Stimulated activated CD8-positive, alpha-beta memory T cell treated with anti-CD3 and anti-CD28 coated beads, Interleukin-4, amount 100 ng/mL, for 24 hours (primary cell): ENCODE measurements at places on chromosomes 2 and 18.
A peak's percentile ranks its signal among the peaks of the same experiment; 100 is the strongest.

- DNase-seq = no peak
Measured at GRCh38 chr2:64626146-64626809, 27.4 kb downstream of the SERTAD2 start.

DNA sequence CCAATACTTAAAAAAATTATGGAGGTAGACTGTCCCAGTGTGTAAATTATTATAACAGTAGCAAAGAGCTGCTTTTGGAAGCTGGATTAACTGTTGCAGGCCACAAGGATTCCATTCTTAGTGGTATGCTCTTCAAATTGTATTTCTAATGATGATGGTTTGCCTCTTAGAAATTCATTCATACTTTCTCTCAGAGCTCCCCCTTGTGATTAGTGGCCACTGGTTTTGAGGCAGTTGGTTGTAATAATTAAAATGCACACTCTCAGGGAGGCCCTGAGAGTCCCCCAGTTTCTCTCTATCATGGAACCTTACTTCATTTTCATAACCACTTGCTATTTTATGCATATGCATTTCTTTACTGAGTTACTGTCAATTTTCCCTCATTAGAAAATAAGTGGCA is 122.5 kb downstream of the PLA2R1 start:
- no peak for DNase-seq

DNA sequence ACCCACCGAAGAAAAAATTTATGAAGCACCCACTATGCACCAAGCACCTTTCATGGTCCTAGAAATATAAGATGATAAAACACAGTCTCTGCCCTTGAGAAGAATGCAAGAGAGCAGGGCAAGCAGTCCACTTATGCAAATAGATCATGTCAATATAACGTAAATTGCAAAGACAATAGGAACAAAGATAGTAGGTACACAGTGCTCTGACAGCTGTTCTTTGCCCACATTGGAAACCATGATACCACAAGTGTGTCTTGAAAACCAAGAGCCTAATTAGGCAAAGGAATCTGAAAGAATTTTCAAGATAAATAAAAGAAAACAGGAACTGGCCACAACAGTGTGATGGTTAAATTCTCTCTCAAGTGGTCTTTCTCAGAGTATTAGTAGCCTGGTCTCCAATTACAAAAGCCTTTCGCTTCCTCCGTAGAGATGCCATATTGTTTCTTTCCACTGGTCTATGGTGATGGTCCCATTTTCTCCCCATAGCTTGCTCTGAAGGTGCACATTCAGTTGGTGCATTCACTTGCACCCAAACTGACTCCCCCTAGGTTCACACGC is 108.5 kb downstream of the VWC2L start:
- DNase-seq = no peak

DNA sequence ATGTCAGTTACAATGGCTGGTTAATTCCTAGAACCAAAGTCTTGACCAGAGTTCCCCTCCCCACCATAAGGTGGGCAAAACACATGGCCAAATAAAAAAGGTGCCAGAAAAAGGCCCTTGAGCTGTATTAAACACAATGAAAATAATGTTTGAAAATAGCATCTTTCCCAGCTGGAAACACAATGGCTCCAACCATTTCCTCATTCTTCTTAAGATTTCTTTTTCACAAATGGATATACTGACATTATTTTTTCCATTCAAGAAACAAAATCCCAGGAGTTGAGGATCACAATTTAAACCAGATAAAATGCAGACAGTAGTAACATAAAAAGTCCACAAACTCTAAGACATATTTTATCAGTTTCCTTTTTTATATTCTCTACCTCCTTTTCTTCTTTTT is 143.8 kb downstream of the EXOC6B start:
- DNase-seq = no peak

DNA sequence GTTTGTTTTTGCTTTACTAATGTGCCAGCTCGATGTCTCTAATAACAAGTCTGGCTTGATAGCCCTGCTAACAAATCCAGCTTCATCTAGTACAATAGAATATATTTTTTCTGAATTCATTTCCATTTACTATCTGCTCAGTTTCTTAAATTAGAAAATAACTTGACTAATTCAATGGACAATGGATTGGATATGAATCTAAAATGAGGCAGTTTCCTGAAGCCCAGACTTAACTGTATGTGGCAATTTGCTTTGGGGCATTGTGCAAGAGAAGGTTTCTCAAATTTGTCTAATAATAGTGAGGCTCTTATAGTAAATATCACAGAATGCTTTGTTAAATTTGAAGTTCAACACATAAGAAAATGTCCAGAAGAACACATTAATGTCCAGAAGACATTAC is 25.8 kb downstream of the CALCRL start:
- no peak for DNase-seq

GRCh38 chr2:31137211-31138036 is 816 bp downstream of the GALNT14 start:
- DNase-seq = no peak

DNA sequence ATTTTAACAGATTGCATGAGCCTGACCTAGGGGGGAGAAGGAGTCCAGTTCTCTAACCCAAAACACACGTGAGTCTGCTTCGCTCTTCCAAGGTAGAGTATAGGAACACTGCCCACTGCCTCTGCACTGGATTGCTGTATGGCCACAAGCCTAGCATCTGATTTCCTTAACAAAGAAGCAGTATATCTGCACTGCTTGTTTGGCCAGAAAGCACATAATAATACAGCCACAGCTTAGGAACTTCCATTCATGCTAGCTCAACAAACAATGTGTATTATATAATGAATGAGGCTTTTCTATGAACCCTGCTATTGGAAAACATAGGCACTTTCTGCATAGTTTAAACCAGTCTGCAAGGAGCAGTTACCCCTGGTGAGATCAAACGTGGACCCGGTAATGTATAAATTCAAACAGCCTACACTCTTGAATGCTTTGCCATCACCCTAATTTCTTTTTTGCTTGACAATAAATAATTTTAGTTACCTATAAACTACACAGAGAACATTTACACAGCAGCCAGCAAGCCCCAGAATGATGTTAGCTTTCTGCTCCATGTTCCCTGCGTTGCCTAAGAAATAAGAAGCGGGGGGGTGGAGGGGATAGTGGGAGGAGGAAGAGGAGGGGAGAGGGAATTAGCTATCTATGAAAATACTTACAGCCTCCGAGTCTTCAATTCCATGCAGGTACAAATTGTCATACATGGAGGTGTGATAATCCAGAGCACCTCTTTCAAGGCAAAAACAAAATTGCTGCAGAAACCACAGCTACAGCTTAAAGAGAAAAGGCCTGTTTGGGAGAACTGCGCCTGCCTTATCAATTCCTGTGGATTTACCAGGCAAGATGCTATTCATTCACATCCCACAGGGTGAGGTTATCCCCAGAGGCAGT is 125.6 kb downstream of the CACNB4 start:
- DNase-seq = no peak

DNA sequence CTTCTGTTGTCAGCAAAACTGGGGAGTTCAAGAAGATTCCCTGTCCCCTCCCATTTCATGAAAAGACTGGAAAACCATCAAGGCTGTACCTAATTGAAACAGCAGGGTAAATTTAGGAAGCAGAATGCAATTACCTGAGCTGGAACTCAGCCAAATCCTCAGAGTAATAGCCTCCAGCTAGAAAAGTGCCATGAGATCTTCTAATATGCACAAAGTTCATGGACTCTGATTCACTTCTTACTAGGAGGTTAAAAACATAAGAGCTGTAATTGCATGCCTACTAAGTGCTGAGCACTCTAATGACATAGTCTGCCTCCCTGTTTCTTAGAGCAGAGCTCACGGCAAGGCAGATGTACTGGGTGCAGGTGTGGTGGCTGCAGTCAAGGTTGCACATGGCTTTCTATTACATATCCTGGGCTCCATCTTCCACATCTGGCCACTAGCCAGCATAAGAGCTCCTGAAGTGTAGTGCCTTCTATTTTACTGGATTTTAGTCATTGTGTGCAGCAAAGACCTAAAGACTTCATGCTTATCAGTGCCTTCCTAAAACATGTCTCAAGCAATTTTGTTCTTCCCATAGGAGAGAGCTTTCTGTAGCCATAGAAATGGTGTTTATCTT is 341.7 kb downstream of the PTPRM start:
- no peak for DNase-seq

DNA sequence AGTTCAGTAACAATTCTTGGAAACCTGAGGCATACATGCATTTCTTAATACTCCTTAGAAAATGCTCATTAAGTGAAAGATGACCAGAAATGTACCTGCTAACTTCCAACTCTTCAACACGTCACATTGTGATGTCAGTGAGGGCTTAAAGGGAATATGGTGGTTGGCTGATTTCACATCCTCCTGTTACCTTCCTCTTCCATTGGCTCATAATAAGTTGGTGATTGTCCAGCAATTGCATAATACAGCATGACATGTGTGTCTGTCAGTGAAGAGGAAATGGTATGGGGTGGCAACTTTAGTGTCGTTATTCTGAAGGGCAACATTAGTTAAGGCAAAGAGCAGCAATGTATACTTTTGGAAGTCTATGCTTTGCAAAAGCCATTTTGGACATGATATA is 26.0 kb downstream of the PLEK start:
- DNase-seq = no peak

GRCh38 chr2:38971377-38971776 is 81.7 kb downstream of the ARHGEF33 start:
- DNase-seq = no peak

DNA sequence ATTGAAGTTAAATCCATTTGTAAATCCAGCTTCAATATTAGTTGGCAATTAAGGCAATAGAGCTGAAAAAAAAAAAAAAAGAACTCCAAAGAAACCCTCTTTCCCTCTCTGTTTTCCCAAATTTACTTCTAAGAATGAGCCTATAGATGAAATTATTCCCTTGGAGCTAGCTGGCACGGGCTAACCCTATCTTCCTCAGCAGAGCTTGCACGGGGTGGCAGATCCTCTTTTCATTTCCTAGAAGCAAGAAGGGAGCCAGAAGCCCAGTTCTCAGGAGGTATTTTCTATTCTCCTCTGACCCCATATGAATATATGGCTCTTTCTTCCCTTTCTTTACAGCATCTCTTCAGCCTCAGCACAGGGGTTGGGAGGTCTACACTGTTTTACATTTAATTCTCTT is 426.0 kb downstream of the TGIF1 start:
- no peak for DNase-seq

DNA sequence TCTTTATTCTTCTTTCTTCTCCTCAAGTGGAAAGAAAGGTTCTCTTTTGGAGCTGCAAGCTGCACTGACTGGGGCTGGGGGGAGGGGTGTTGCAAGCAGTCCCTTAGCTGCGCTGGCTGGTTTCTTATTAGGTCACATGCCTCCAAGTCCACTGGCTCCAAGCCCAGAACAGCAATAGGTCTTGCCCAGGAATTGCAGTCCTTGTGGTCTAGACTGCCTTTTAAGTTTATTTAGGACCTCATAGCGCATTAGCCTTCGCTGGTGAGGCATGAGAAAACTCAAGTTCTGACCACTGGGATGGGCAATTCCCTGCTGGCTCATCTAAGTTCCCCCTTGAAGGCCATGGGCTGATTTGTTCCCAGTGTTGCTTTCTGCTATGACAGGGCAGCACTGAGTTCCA is 138.6 kb upstream of the SCN7A start:
- no peak for DNase-seq

DNA sequence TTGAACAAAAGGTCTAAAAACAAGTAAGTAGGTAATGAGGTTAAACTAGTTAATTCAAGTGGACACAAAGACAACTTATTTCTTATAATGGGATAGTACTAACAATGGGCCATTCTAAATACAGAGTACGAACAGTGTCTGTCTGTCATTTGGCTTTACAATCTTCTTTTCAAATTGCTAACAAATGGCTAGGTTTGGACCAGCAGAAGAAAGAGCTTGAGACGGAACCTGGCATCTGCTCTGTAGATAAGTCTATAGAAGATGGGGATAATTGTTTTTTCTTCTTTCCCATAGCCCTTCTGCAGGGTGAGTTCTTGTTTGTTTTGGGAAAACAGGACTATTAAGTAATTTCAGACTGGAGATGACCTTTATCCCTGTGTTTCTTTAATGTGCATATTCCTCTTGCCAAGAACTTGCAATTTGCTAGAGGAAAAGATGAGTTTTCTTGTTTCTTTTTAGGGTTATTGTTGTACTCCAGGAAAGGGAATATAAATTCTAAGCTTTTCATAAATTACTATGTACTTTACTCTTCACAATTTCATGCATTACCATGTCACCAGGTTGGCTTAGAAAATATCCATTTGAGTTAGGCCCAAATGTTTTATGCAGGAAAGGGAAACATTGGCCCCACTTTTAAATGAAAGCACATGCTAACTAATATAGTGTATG is 500.5 kb upstream of the SYT4 start:
- DNase-seq = no peak

GRCh38 chr18:50079571-50080295 is 115.2 kb downstream of the MYO5B start:
- no peak for DNase-seq

DNA sequence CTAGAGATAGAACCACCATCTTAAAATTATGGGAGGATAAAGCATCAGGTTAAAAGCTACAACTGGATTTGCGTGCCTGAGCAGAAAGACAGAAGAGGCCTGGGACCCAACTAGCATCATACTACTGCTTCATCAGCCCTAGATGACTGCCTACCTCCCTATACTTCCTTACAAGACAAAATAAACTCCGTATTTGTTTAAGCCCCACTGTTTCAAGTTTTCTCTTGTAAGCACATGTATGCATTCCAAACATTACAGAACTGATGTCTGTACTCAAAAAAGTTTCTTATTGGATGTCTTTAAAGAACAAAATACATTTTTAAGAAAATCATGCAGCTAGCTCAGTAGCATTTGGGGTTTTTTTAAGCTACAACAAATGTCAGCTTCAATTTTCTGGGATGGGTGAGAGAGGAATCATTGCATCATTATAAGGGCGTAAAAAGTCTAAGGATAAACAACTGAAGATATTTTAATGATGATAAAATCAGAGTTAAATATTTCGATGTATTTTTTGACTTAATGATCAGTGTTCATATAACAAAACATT is 213.1 kb downstream of the EXOC6B start:
- DNase-seq = no peak

- no peak for DNase-seq
Measured at GRCh38 chr2:43708178-43708577, 31.9 kb upstream of the C1GALT1C1L start.

DNA sequence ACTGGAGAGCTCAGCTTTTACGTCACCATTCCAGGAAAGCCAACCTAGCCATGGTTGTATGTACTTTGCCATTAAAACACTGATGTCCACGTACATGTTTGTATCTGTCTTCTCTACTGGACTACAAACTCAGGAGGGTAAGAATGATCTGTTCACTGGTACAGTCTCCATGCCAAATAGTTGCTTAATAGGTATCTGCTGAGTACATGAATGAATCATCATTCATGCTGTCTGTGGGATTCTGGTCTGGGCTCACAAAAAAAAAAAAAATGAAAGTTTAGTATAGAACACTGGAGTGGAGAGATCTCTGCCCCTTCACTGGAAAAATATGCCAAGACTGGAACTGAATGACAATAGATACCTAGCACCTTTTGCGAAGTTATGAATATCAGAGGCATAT is 102.6 kb upstream of the ITGA4 start:
- no peak for DNase-seq

GRCh38 chr2:39737661-39738060 is 41.4 kb downstream of the THUMPD2 start:
- no peak for DNase-seq

GRCh38 chr2:85695121-85695520 is 963 bp downstream of the GNLY start:
- DNase-seq = no peak

GRCh38 chr18:80154293-80154692 is 45.2 kb downstream of the ADNP2 start:
- DNase-seq = no peak

GRCh38 chr2:208254118-208254870 is 577 bp downstream of the IDH1 start:
- DNase-seq = peak; percentile 76
